Transverse colon (tissue), 4 donors: ENCODE measurements at places on chromosomes 1 and 21.

GRCh38 chr1:214464445-214465287, 86.7 kb downstream of the PTPN14 start:
- DNase-seq: no peak

- DNase-seq: no peak
Measured at GRCh38 chr21:42357307-42357706, 6.5 kb upstream of the TFF2 start.

- no peak for DNase-seq
Measured at GRCh38 chr1:20974951-20975350, 187.8 kb upstream of the HP1BP3 start.

- no peak for DNase-seq
Measured at GRCh38 chr1:185367218-185367617, 50.2 kb upstream of the IVNS1ABP start.
